Kasumi-1 (cell line): ENCODE measurements at places on chromosomes 3 and 15.

DNA sequence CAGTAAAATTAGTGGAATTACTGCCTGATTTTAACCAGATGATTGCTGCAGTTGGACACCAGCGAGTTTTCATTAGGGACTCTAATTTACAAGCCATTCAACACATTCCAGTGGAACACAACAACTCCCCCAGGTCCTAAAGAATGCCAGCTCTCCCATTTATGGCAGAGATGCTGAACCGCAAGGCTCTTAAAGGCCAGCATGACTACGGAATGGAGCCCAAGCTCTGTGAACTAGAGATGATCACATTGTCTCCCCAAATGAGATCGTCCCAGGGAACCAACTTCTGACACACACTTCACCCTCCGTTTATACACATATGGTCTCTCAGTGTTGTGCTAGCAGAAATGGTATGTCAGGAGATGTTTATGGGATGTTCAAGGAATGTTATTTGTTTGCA, 446.2 kb upstream of the NR2F2 start:
- no peak for DNase-seq

- DNase-seq = no peak
Measured at GRCh38 chr3:71378509-71378908, 205.0 kb downstream of the FOXP1 start.

- no peak for DNase-seq
Measured at GRCh38 chr15:74464897-74465296, 3.9 kb upstream of the UBL7 start.

- DNase-seq = no peak
Measured at GRCh38 chr3:159837725-159838124, 150.9 kb upstream of the IL12A start.

- no peak for DNase-seq
Measured at GRCh38 chr3:108218811-108219210, 3.4 kb downstream of the IFT57 start.

- DNase-seq = peak; percentile 42
Measured at GRCh38 chr15:100032358-100033085, 299.3 kb upstream of the LYSMD4 start.

DNA sequence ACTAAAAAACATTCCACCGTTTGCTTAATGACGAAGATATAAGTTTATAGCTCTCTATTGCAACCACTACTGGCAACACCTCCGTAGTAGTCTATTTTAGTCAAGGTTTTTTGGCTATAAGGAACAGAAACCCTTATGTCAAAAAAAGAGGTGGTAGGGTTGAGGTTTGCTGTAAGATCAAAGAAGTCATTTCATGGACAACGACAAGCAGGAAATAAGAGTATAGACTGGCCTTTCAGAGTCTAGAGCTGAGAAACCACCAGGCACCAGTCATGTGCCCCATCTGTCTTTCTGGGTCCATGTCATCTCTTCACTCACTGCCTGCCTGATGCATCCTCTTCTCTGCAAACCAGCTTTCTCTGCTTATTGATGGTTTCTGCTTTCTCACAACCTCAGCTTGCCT, 42.7 kb downstream of the THBS1 start:
- no peak for DNase-seq

DNA sequence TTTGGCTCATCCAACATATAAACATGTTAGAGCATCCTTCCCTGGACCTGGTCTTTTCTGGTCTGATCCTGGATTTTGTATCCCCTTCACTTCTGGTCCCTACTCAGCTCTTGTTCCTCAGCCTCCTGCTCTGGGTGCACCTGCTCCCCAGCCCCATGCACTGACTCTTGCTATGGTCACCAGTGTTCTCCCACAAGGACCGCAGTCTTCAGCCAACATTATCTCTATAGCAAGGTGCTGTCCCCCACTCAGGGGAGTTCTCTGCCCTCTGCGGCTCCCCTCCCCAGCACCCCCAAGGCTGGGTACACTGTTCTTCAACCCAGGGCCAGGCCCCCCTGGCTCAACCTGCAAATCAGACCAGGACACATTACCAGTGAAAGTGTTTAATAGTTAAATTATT, 80.2 kb downstream of the SEC22A start:
- no peak for DNase-seq

DNA sequence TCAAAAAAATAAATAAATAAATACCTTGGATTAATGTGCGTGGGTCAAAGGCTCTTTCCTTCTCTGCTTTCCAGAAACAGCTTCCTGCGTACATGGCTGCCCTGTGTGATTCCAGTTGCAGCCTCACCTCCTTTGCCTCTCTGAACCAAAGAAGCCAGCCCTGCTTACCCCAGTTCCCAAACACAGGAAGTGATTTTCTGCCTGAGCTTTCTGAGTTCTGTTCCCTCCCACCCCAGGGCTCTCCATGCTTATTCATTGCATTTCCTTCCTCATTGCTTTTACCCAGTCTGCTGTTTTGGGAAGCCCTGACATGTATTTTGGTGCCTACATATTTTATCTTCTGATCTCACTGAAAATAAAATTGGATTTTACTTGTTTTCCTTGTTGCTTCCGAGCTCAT, 15.4 kb downstream of the ZSCAN2 start:
- DNase-seq = peak; percentile 86

- DNase-seq = peak; percentile 5
Measured at GRCh38 chr15:41653760-41654159, 6.4 kb upstream of the MGA start.

DNA sequence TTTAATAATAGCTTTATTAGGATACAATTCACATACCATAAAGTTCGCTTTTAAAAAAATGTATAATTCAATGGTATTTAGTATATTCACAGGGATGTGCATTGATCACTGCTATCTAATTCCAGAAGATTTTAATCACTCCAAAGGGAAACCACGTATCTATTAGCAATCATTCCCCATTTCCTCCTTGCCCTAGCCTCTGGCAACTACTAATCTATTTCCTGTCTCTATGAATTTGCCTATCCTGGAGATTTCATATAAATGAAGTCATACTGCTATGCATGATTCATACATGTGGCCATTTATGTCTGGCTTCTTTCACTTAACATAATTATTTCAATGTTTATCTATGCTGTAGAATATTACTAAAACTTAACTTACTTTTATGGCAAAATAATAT, 32.0 kb upstream of the CASR start:
- DNase-seq = no peak

DNA sequence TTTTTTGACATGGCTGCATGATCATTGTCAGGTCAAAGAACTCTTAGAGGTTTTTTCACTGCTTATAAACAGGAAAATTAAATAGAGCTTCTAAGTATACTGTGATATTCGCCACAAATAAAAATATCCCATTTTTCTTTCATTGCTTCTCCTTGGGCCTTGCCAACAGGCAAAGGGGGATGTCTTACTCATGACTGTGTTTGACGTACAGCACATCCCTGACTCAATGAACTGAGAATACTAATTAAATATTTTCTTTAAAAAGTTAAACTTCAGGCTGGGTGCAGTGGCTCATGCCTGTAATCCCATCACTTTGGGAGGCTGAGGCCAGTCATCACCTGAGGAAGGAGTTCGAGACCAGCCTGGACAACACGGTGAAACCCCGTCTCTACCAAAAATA, 41.4 kb upstream of the CCDC80 start:
- DNase-seq = no peak

- no peak for DNase-seq
Measured at GRCh38 chr3:124084022-124084881, 92.3 kb upstream of the ROPN1 start.
